ENCODE measurements at places on chromosomes 7 and 10.
A peak's percentile ranks its signal among the peaks of the same experiment; 100 is the strongest.

- DNase-seq, result no peak
Observed at GRCh38 chr7:3068530-3068929, 24.9 kb upstream of the CARD11 start.

GRCh38 chr7:67916571-67917436 lies 920.2 kb downstream of the TYW1 start:
- no peak for DNase-seq

DNA sequence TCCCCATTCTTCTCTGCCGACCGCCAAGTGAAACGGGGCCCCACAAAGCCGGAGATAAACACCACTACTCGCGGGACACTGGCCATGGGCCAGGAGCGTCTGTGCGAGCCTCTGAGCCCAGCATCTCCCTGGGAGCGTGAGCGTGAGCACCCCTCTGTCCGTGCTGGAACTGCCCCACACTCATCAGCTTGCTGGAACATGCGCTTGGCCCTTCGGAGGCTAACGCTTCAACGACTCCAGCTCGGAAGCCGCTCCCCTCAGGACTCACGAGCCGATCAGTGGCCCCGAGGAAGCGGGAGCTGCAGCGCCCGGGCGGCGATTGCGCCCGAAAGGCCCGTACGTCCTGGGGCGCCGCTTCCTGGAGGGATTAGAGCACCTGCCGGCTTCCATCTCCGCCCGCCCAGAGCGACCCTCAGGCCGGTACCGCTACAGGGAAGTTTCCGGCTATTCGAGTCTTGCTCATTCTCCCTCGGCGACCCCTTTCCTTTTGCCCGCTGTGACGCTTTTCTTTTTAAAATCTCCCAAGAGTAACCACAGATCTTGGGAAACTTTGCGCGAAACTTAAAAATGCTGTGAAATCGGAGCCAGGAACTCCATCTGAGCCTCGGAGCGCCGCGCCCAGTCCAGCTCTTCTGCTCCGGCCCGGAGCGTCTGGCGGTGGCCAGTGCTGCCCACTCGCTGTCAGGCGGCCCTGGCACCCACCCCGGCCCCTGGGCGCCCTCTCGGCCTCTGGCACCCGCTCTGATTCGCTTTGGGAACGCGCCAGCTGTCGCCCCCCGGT lies 1.0 kb downstream of the TLL2 start:
- no peak for DNase-seq

DNA sequence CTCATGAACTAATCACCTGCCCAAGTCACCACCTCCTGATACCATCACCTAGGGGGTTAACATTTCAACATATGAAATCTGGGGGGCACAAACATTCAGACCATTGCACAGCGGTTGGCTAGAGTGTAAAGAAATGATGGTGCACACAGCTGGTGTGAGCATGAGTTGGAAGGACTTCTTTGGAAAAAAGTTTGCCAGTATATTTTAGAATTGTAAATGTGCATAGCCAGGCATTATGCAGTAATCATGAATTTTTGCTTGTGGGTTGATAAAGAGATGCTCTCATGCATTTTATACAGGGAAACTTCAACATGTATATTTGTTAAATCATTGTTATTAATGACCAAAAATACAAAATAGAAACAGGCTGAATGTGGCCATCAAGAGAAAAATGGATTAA lies 100.0 kb downstream of the VWC2 start:
- no peak for DNase-seq

DNA sequence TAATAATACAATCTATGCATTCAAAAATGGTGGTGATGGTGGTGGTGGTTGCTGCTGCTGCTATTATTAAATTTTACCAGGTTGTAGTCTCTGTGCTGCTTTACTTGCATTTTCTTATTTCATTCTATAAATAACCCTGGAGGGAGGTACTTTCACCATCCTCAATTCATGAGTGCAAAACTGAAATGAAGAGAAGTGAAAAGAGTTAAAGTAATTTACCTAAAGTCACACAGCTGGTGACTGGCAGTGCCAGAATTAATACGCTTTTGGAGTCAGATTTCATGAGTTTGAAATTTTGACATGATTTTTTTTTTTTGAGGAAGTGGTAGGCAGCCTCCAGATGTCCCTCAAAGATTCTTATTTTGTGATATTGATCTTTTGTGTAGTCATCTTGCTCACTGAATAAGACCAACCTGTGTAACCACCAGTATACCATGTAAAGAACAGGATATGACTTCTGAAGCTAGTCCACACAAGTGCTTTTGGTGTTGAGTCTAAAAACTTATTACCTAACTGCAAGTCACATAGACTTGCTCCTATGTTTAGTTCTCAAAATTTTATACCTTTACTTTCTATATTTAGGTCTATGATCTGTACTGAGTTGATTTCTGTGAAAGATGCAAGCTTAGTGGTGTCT lies 218.8 kb downstream of the ZWINT start:
- no peak for DNase-seq

DNA sequence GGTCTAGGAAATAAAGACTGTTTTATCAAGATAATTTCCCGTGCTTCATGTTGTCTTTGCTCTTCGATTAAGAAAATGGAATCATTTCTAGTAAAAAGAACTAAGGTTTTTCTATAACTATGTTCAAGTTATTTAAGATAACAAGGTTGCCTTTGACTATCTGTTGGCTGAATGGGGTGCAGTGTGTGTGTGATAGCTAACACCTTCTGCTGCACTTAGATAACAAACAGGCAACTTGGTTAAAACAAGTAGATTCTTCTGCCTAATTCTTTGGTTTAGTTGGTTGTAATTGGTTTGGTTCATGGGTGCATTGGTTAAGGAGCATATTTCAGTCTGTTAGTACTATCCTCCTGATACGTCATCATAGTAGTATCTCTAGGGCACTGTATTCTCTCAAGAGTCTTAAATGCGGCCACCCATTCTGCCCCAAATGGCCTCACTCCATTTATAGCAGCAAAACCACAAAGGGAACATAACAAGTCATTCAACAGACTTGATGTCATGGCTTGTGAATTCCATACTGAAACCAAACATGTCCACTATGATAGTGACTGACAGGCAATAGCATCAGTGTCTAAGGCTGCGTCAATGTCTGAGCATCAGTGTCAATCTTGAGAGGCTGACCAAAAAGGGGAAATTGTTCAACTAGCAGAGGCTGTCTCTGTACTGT lies 55.7 kb downstream of the CCDC3 start:
- DNase-seq, result no peak

GRCh38 chr7:75867390-75867717 lies 11.5 kb upstream of the RHBDD2 start:
- DNase-seq, result no peak

DNA sequence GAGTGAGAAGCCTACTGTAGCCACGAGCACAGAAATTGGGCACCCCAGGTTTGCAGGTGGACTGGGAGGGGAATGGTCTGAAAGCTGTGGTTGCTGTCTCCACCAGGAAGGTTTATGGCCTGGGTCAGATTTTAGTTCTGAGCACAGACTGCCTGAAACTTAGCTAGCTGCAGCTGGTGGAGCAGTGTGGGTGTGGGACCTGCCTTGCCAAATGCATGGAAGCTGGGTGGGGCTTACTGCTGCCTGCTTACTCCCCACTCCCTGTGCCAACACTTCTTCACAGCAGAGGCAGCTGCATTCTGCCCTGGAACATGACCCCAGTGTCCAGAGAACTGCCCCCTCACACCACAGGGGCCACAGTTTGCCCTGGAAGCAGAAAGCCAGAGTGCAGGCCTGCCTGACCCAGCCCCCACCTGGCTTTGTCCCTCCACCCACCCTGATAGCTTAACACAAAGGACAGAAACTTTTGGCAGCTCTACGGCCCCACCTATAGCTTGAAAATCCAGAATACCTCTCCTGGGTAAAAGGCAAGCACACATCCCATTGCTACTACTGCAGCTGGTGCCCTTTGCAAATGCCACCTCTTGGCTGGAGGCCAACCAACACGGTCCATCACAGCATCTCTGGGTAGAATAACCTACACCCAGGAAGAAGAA lies 281.6 kb downstream of the AGMO start:
- no peak for DNase-seq

- DNase-seq, result no peak
Observed at GRCh38 chr7:94492601-94493000, 17.0 kb upstream of the CASD1 start.

- no peak for DNase-seq
Observed at GRCh38 chr7:94417901-94418300, 23.2 kb downstream of the COL1A2 start.

DNA sequence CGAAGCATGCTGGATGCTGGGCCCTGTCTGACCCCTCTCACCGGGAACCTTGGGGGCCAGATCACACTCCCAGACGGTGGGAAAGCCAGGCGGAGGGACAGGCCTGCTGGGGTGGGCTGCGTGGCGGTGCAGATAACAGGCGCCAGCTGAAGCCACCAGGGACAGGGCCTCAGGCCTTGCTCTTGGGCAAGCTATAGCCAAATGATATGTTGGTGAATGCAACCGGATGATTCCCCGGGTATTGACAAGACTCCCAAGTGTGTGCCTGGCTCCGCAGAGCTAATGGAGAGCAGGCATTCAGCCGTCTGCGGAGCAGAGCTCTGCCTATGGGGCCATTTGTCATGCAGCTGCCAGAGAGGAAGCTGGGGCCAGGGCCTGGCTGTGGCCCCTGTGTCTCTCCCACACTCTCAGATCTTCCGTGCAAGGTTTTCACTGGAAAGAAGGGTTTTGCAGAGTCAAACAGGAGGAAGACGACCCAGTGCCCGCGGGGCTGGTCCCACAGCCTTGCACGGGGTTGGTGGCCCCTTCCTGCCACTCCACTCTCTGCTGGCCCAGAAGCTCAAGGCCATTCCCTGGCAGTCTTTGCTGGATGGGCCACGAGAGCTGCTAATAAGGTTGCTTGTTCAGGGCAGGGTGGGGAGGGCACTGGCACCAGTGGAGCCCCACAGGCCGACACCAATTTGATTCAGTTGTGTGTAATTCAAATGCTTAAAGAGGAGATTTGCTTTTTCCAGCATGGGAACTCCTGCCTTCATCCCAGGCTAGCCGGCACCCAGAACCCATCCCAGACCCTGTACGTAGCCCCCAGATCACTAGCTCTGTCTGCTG lies 91.8 kb downstream of the PRKAG2 start:
- no peak for DNase-seq

DNA sequence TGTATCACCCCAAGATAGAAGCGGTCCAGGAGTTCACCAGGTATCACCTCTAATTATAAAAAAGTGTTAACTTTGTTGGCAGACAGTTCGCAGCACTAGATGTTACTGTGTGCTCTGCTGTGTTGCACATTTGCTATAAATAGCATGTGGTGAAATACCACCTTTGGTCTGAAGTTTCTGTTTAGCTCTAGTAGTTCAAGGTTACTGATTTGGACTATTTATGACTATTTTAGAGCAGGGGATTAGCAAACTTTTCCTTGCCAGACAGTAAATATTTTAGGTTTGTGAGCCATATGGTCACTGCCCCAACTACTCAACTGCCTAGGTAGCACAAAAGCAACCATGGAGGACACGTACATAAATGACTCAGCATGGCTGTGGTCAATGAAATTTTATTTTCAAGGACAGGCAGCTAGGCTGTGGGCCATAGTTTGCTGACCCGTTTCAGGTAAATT lies 16.5 kb downstream of the DENND10 start:
- DNase-seq, result no peak

GRCh38 chr10:113780681-113781250 lies 29.3 kb downstream of the PLEKHS1 start:
- DNase-seq, result no peak

GRCh38 chr7:41047789-41048191 lies 655.1 kb downstream of the INHBA start:
- DNase-seq, result no peak

DNA sequence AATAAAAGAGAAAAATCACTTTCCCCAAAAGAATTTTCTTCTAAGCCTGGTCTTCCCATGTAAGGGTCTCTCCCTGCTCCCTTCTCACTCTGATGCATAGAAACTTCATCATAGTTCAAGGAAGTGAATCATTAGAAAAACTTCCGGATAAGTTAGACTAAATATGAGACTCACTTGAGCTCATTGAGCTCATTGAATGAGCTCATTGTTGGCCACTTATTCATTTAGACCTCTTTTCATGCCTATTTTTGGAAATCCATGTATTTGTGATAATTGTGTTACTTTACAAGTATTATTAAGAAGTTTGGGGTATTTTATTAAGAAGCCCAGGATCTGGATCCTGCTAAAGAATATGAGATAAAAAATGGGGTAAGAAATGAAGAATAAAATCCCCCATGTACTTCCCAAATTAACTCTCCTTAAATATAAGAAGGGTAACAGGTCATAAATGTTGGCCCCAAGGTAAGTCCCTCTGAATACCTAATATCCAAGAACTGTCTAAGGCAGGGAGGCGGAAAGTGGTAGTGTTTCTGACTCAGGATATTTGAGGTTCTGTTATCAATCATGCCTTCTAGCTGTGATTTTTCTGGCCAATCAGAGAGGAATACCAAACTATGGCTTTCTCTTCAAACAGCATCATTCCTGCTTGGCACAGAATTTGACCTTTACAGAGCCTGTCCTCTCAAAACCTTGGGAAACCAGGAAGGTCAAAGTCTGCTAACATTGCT lies 236.5 kb upstream of the PTN start:
- no peak for DNase-seq

- DNase-seq, result no peak
Observed at GRCh38 chr10:79129361-79129997, 60.7 kb downstream of the ZMIZ1 start.

DNA sequence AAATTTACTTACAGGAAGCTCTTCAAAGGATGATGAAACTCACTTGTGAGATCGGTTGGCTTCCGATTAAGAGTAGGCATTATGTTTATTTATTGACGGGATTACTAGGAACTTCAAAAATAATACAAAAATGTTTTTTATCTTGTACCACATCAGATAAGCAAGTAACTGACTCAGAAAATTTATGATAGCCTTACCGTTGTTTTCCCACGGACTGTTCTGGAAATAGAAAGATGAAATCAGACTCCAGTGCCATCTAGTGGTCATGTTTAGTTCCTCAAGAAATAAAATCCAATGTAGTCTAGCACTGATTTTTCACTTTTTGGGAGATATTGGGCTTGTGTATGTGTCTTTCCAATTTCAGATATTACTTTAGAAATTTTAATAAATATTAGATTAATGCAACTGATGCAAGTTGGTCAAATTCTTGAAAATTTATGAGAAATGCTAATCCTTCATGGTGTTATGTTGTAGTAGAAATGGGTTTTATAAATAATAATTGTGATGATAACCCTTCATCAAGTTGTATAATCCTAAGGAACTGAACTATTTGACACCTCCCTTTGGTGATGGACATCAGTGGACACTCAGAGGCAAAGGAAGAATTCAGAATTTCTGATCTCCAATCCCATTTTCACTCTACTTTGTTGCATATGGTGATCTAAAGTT lies 168.8 kb downstream of the TMEM26 start:
- peak; percentile 7 for DNase-seq

GRCh38 chr10:74164716-74165529 lies 13.9 kb downstream of the ADK start:
- DNase-seq, result no peak
